T-helper 9 cell (primary cell): ENCODE measurements at places on chromosomes 11 and 22.
A peak's percentile ranks its signal among the peaks of the same experiment; 100 is the strongest.

GRCh38 chr11:78332174-78332866 is 85.3 kb downstream of the GAB2 start:
- no peak for DNase-seq

DNA sequence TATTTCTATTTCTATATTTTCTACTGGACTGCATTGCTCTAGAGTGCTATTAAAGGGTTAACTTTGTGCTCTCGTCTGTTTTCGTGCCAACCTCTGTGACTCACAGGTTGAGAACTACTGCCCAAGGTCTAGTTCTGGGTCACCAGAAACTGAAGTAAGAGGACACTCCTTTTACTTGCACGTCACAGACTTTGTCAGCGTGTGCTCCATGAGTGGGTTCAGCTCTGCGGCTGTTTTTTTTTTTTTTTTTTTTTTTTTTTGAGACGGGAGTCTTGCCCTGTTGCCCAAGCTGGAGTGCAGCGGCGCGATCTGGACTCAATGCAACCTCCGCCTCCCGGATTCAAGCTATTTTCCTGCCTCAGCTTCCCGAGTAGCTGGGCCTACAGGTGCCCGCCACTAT is 49.8 kb downstream of the CLMP start:
- no peak for DNase-seq

GRCh38 chr11:129694538-129694937 is 121.1 kb upstream of the TMEM45B start:
- no peak for DNase-seq

GRCh38 chr11:76734456-76735420 is 48.4 kb upstream of the TSKU start:
- no peak for DNase-seq

GRCh38 chr11:65298655-65299179 is 15.9 kb upstream of the CDC42EP2 start:
- DNase-seq = no peak

DNA sequence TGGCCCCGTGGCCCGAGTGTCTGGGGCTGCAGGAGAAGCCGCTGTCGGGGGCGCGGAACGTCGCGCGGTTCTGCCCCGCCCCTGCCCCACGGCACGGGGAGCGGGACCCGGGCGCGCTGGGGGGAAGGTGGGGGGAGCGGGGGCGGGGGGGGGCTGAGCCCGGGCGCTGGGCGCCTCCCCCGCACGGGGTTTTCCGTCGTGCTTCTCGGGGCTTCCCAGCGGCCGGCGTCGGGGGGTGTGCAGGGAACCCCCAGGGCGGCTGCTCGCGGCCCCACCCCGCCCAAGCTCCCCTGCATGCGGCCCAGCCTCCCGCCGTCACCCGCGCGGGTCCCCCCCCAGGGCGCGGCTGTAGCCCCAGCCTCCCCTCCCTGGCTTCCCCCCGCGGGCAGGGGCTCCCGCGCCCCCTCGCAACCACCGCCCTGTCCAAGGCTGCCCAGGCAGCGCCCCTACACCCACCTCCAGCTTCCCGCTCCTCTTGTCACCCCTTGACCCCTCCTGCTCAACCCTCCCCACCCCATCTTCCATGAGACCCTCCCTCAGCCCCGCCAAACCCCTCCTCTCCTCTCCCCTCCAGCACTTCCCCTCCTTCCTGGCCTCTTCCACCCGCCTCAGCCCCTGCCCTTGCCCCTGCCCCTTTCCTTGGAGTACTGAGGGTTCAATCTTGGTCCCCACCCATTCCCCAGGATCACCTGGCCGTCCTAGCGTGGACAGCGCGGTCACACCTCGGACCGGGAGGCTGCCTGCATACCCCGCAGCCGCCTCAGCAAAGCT is 1.7 kb downstream of the IL17REL start:
- DNase-seq = peak; percentile 63

DNA sequence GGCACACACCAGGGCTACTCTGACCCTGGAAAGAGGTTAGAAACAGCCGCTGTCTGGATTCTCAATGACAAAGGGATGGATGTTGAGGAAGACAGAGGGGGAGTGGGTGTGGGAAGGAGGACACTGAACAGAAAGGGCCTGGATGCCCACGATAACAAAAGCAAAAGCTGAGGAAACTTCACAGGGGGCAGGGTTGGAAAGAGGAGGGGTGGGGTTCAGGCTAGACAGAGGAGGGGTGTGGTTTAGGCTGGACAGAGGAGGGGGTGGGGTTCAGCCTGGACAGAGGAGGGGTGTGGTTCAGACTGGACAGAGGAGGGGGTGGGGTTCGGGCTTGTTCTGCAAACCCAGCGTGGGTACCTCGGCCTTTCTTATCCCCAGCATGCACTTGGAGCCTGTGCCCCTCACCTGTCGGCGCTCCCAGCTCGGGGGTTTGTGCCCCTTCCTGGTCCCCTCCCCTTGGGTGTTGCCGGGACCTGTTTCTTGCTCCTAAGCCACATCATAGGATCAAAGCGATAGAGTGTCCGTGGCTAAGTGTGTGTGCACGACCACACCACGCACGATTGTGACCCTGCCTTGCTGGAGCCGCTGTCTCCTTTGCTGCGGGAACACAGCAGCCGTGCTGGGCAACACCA is 75.6 kb downstream of the BRD1 start:
- no peak for DNase-seq

GRCh38 chr11:66106786-66107599 is 36.9 kb downstream of the PACS1 start:
- DNase-seq = no peak

GRCh38 chr22:22827187-22827939 is 60.3 kb upstream of the IGLL5 start:
- no peak for DNase-seq

GRCh38 chr11:92123540-92123939 is 101.1 kb upstream of the FAT3 start:
- DNase-seq = no peak

DNA sequence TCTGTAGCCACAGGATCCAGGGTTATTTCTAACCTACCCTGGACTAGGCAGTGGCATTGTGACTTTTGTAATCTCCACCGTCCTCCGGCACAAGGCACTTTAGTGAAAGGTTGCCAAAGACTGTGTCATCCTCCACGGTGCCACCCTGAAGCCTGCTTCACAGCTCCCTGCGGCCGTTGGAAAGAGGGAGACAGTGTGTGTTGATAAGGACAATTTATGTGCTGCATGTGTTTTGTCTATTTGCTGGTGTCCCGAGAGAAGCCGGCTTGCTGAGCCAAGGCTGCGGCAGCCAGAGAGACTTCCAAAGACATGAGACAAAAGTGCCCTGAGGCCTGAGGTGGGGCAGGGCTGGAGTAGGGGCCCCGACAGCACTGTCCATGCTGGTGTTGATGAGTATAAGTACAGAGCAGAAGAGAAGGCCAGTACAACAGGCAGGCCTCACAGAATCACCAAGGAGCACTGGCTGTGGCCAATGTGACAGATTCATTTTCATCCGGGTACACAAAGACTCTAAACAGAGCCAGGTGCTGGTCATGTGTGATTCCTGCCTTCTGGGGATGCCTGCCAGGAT is 40.9 kb downstream of the GALNT18 start:
- DNase-seq = no peak

DNA sequence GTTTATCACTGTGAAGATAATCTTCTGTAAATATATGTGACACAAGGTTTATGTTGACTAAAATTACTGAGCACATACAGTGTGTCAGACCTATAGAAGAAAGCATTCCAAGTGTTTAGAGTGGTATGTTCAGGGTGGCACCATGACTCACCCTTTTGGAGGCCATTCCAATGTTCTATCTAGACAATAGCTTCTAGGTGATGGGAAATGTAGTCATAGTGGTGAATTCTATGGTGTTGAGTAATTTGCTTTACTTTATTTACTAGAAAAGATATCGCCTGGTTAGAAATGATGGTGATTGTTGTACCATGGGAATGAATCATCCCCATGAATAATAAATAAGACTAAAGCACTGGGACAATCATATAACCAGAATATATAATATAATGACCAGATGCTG is 72.9 kb upstream of the OR4C15 start:
- no peak for DNase-seq

- no peak for DNase-seq
Measured at GRCh38 chr11:93604008-93604660, 57.3 kb upstream of the CEP295 start.

DNA sequence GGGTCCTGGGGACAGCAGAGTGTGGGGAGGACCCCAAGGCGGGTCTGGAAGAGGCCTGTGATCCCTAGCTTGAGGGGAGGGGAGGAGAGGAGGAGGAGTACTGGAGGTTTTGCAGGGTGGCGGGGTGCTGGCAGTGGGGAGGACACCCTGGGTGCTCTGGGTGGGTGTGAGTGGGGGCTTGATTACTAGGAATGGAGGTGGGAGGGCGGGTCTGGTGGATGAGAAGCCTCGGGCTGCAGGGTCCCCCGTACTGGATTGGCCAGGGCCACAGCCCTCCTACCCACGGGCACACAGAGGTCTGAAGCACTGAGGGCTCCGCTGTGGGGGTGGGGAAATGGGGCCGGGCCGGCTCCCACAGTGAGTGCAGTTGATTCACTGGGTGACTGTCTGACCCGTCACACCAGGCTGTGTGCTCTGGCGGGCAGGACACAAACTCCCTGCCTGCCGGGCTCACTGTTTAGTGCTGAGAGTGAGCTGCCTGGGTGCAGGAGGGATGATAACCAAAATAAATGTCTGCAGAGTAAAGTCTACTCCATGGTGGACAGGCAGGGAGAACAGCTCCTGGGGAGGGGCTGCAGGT is 114.2 kb downstream of the CACNA1I start:
- DNase-seq = no peak

GRCh38 chr11:119093942-119094815 is 7.5 kb downstream of the DPAGT1 start:
- DNase-seq = peak; percentile 43

DNA sequence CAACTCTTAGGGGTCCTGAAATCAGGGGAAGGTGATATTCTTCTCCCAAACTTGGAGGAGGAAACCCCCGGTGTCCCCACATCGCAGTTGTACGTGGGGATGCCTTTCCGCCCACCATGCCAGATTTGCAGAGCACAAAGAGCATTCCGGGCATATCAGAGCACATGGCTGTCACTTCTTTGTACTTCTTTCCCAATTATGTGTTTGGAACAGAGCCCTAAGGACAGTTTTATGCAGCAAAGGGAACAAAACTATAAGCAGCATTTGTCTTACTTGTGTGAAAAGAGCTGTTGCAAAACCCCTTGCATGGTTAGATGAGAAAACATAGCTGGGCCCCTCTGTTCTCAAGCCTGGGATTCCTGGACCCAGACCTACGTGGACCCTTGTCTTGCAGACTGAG is 41.2 kb downstream of the NTM start:
- DNase-seq = no peak

DNA sequence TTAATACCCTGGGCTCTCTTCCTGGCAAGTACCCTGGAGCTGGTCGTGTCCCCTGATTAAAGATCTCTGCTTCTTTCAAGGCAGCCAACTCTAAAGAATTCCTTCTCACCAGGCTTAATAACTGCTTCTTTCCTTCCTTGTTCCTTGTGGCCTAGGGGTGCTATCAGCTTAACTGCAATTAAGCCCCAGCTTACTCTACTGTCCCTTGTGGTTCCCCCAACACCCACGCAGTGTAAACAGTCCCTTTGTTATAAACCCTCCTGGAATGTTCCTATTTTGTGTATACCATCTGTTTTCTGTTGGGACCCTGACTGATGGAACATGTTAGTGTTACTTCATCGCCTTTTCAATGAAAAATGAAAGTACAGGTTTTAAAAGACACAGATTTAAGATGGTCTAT is 126.4 kb upstream of the KIRREL3 start:
- DNase-seq = no peak

GRCh38 chr11:64878223-64878493 is 263 bp downstream of the EHD1 start:
- DNase-seq = no peak

DNA sequence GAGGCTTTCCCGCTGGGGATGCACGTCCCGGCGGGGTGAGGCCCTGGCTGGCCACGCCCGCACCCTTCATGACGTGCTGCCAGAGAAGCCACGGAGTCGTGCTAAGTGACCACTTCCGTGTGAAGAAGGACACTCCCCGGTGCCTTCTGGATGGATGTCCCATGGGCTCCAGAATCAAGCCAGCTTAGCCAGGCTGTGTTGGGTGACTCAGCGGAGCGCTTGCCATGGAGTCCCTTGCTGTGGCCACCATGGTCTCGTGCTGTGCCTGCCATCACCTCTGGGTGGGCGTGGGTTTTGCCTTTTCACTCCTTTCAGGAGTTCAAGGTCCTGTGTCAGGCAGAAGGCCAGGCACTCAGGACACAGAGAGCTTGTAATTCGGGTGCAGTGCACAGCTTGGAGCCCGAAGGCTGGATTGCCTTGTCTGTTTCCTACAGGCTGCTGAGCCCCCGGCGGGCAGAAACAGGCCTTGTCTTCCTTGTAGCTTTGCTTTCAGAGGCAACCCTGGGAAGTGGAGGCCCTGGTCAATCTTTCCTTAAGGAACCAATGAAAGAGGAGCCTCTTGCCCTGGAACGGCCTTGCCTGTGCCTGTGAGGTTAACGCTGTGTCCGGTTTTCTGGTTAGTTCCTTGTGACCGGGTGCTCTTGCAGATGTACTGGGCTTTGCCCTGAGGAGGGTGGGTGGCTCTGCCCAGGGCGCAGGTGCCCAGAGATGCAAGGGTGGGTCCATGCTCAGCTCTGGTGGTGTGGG is 268.6 kb downstream of the TBC1D22A start:
- no peak for DNase-seq

GRCh38 chr11:18726040-18726439 is at the start of gene IGSF22:
IGSF22 (minus strand) TSS chr11:18726188; CDS start chr11:18724236, 1,952 bp downstream.
- no peak for DNase-seq

GRCh38 chr22:44147821-44148574 is 32.7 kb upstream of the PARVG start:
- no peak for DNase-seq

DNA sequence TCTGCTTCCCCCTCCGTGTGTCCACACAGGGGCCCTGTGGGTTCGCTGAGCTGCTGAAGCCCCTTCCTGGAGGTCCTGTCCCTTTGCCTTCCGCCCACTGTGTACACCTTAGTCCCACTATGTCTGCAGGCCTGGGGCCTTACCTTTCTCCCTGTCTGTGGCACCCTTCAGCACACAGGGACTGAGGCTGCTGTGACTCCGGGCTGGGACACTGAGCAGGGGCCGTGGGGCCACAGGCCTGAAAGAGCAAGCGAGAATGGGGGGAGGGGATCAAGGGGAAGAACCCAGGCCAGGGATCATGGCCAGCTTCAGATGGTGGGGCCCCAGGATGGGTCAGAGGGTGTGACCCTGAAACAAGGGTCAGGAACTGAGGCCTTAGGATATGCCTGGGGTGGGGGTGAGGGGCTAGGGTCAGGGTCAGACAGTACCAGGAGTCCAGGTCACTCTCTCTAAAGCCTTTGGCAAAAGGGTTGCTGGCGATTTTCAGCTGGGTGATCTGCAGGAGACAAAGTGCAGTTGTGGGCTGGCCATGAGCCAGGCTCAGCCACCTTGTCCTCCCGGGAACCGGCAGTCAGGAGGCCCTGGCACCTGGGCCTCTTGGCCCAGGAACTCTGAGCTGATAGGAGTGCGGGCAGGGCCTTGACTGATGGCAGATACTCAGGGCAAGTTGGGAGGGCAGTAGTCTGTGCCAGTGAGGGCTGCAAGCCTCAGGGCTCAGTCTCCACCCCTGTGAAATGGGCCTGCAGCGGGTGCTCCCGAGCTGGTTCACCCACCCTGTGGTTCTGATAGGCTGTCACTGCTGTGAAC is 2.6 kb upstream of the NUDT8 start:
- DNase-seq = no peak

GRCh38 chr22:49907807-49908206 is 10.4 kb downstream of the ALG12 start:
- no peak for DNase-seq

- DNase-seq = no peak
Measured at GRCh38 chr11:11864803-11865202, 23.0 kb downstream of the USP47 start.
